Fibroblast of skin of abdomen (primary cell): ENCODE measurements at places on chromosomes 4 and X.

- no peak for DNase-seq
Measured at GRCh38 chr4:85994576-85994975, 365.3 kb downstream of the MAPK10 start.

- peak; percentile 10 for DNase-seq
Measured at GRCh38 chrX:33330798-33331197, 119.4 kb upstream of the DMD start.

DNA sequence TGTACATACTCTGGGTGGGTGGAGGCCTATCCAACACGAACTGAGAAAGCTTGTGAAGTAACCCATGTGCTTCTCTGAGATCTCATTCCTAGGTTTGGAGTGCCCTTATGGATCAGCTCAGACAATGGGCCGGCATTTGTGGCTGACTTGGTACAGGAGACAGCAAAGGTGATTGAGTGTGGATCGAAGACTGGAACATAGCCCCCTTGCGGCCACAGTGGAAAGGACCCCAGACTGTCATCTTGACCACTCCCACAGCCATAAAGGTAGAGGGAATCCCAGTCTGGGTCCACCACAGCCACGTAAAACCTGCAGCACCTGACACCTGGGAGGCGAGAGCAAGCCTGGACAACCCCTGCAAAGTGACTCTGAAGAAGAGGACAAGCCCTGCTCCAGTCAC, 598.0 kb upstream of the AADAT start:
- DNase-seq: no peak

DNA sequence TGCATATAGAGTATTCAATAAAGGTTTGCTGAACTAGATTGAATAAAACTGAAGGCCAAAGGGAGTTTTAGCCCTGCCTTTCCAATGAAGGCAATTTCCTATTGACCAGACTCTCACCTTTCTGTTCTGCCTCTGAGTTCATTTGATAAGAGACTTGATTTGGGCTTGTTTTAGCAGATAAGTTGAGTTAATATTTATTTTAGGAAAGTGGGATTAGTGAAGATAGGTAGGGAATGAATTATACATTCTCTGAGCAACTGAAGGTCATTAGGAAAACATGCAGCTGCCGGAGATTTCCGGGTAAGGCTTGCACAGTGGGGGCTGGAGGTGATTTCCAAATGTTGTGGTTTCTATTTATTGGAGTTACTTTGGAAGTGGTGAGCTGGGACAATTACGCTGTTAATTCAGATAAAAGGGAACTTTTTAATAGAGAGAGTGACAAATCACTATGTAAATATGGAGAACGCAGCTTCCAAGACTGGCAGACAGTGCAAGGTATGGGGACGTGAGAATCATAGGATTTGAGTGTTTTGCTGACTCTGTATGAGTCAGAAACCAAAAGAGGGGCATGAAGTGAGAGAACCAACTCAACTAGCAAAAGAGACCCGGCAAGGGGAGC, 553.6 kb upstream of the BOD1L1 start:
- peak; percentile 6 for DNase-seq

DNA sequence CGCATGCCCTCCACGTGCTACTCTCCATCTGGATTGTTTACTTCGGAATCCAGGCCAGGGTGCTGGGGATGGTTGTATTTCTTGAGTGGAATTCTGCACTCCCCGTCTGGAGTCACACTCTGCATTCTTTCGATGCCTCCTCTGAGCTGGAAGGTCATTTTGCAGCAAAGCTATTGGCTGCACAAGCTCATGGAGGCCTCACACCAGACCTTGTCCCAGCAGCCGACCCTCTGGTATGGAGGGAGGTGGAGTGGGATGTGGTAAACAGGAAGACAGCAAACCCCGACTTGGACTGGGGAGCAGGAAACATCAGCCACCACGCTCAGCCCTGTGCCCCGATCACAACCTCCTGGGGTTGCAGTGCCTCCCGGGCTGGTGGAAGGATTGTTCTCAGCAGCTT, 225.3 kb upstream of the LNX1 start:
- peak; percentile 64 for DNase-seq

GRCh38 chrX:39774774-39775328, 322.9 kb downstream of the BCOR start:
- no peak for DNase-seq

DNA sequence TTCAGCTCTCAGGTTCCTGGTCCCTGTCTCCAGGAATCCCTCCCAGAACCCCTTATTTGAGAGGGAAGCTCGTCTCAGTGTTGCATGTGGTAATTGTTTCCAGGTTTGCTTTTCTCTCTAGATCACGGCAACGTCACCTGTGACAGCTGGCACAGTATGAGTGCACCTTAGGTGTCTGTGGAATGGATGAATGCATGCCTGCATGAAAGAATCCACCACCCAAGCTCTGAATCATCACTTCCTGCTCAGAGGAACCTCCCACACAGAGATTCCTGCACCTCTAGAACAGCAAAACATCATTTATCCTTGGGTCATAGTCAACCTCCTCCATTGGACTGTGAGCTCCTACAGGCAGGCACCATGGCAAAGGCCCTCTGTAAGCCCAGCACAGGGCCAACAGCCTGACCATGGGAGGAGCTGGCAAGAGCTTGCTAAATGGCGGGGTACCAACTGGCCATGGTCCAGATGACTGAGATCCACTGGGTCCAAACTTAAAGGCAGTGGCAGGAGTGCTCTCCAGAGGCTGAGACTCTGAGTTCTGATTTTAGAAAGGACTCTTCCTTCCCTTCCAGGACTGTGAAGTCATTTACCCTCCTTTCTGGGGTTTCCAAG, 116.2 kb downstream of the SLC2A9 start:
- no peak for DNase-seq
